Stimulated activated CD4-positive, alpha-beta T cell treated with anti-CD3 and anti-CD28 coated beads, Interleukin-1b, Interleukin-23, amount 100 ng/mL, for 1 hour (primary cell): ENCODE measurements at places on chromosomes 11 and 22.

DNA sequence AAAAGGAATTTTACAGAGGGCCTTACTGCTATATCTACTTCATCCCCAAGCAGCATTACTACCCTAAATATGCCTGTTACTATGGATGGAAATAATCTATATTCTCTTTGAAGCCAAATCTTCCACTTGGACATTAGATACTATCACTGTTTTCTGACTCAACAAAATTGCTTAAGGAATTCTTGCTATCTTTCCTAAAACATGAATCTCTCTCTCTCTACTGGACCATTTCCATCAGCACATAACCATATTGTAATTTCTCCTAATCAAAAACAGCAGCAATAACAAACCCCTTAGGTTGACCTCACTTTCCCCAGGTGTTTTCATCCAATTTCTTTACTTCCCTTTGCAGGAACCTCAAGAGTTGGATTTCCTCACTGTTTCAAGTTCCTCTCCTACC, 67.9 kb upstream of the BLID start:
- DNase-seq = no peak

- DNase-seq = no peak
These were observed 46.4 kb downstream of the RAB30 start for GRCh38 chr11:83025267-83025704.

- DNase-seq = no peak
These were observed at the start of gene NR1H3 for GRCh38 chr11:47257517-47258316. TSS of gene NR1H3 (plus strand) at chr11:47257996. CDS start at chr11:47259217, 1,221 bp downstream.

DNA sequence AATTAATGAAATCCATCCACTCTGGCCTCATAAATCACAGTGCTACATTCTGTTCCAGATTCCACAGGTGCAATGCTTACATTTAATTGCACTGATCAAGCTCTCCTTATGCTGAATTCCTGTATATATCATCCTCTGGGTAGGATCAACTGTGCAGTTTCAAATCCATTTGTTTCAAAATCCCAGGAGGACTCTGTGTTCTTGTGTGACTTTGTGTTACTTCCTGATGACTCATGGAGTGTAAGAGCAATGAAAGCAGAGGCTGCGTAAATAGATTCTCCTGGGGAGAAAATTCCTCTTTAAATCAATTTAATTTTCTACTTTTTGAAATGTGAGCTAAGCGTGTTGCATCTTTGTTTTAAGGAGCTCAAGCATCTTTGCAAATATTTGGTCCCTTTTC, 752.7 kb downstream of the METTL15 start:
- DNase-seq = no peak

DNA sequence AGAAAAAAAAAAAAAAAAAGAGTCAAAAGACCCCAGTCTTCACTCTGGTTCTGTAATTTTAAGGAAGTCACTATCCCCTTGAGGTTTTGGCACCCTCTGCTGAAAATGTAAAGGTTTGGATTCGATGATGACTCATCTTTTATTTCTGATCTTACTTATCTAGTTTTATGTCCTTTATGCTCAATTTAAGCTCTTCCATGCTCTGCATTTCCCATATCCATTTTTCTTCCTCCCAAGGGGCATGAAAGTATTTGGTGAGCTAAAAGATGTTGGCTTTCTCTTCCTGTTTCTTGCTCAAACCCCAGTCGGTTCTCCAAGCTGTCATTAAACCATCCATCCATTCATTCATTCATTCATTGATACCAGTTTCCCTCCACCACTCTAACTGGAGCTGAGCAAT, 61.0 kb upstream of the CDON start:
- DNase-seq = no peak

GRCh38 chr22:46991666-46992065, 229.2 kb downstream of the TBC1D22A start:
- DNase-seq = no peak

DNA sequence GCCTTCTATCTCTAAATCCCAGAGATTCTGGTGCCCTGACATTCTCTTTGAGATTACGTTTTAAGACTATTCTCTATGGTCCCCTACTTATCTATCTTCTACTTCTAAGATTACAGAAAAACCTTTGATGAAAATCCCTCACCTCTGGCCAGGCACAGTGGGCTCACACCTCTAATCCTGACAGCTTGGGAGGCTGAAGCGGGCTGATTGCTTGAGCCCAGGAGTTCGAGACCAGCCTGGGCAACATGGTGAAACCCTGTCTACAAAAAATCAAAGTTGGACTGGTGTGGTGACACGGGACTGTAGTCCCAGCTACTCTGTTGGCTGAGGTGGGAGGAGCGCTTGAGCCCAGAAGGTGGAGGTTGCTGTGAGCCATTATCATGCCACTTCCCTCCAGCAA, 14.4 kb downstream of the NUP98 start:
- no peak for DNase-seq

DNA sequence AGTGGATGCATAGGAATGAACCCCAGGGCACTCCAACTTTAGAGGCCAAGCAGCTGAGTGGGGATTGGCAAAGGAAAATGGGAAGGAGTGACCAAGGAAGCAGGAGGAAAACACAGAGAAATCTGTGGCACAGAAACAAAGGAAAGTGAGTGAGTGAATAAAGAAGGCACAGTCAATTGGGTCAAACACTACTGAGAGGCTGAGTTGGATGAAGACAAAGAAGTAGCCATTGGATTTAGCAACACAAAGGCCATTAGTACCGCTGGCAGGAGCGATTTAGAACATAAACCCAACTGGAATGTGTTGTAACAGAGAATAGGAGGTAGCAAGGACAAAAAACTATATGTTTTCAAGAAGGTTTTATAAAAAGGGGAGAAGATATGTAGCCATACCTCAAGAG, 6.6 kb upstream of the NXPE1 start:
- no peak for DNase-seq

- DNase-seq = no peak
These were observed 223.4 kb upstream of the PITPNB start for GRCh38 chr22:28142361-28142961.

- no peak for DNase-seq
These were observed 14.2 kb upstream of the MOB2 start for GRCh38 chr11:1500466-1501420.

DNA sequence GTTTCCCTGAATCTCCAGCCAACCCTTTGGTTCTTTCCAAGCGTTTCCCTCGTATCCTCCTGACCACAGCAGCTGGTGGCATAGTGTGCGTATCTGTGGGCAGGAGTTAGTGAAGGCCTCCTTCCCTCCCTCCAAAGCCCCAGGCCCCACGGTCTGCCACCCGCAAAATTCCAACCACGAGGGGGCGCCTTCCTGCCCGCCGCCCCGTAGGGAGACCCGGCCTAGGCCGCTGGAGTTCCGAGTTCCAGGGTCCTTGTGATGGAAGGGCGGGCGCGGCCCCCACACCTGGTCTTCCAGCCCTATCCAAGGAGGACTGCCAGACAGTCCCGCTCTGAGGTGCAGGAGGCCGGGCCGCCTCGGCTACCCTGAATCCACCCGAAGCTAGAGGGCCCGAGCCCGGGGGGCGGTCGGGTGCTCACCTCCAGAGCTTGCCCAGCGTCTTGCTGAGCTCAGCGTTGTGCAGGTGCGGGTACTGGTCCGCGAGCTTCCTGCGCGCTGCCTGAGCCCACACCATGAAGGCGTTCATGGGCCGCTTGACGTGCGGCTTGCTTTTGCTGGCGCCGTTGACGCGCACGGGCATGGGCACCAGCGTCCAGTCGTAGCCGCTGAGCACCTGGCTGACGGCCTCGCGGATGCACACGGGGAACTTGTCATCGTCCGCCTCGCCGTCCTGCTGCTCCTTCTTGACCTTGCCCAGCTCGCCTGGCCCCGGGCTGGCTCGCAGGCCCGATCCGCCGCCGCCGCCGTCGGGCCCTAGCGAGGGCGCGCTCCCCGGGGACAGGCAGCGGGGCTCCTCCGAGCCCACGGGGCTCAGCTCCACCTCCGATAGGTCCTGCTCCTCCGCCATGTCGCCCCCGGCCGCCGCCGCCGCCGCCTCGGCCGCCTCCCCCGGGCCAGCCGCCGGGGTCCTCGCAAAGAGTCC, 1.2 kb downstream of the SOX10 start:
- DNase-seq = no peak

DNA sequence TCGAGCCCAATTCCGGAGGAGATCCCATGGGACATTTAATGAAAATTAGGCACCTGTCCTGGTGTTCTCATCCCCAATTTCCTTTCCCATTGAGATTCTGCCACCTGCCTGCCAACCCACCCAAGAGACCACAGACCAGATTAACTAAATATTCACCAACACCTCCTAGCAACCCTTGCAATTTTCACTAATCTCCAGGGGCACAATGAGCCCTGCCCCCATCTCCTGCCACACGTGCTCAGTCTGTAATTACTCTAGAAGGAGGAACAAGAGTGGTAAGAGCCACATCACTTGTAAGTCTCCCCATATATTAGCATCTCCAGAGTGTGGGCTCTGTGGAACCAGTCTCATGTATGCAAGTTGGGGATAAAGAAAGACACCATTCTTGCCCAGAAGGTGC, 38.0 kb downstream of the IL18BP start:
- no peak for DNase-seq

DNA sequence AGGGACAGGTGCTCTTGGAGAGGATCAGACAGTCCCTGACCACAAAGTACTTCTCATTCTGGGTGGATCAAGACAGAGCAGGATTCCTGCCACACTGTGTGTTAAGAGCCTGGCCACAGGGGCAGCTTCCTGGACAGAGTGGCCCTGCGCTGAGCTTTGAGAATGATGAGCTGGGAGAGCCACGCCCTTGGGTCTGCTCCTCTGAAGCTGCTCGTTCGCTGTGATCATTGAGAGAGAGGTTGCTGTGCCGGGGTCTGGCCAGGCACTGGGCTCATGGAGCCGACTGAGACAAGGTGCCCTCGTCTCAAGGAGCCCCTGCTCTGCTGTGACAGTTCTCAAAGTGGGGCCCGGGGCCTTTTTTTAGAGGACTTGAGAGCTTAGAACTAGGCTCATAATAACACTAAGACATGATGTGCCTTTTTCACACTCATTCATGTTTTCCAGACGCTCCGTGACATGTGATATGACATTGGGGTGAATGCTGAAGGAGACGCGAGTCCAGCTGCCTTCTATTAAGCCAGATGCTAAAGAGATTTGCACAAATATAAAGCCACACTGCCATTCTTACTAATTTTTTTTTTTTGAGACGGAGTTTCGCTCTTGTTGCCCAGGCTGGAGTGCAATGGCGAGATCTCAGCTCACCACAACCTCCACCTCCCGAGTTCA, 1.6 kb upstream of the MFRP start:
- no peak for DNase-seq

DNA sequence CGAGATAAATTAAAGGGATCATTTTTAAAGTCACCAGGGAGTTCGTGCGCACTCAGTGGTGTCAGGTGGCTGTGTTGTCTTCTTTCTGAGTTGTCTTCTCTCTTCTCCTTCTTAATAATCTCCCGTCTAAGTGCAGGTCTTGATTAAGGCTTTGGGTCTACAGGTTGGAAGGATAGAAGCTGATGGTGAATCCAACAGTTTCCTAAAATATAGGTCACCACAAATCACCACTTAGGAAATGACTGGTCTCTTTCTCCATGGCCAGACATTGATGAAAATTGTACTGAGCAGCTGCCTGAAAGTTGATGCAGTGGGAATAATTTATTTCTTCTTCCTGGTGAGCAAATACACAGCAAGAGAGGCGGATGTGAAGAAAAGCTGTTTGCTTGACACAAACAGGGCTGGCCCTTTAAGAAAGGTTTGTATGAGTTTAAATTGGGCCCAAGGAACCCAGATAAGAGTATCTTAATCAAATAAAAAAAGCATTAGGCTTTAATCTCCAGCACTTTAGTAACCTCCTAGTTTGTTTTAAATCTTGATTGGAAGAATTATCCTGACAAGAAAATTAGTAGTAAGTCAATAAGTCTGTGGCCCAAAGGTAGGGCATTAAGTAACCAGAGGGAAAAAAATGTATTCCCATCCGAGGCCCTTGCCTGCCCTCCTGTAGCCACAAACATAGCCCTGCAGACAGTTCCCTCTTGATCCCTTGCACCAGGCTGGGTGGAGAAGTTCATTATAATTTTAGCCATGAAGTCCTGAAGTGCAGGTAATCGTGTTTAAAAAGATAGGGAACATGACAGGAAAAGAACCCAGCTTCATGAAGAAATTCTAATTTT, 245.8 kb downstream of the KIRREL3 start:
- DNase-seq = no peak

DNA sequence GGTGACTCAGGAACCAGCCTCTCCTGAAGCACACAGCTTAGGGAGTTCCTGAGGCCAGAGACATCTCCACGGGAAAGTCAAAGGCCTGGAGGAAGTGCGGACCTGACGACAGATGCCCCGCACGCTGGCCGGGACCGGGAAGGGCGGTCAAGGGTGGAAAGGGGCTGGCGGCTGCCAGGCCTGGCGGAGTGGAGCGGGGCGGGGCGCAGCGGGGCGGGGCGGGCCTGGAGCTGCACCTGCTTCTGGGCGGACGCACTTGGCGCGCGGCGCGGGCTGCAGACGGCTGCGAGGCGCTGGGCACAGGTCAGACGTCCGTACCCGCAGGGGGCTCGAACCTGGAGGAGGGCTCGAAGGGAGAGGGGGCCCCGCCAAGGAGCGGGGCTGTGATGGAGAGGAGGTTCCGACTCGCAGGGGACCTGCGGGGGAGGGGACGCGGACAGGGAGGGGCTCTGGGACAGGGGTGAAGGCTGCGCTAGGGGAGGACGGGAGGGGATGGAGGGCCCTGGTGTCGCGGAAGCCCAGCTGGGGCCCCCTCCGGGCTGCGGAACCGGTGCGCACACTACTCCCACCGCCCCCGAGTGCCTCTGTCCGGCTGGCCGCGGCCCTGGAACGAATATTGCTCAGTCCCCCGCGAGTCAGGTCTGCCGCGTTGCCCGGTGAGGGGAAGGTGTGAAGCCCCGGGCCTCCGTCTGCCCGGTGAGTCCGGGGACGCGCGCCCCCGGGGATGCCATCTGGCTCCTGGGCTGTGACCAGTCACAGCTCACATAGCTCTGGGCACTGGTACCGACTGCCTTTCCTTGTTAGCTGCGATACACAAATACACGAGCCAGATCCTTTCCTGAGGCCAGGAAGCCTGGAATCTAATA, at the start of gene TMEM45B:
Gene TMEM45B (plus strand): TSS at position 253 of the 866 bp plus-strand sequence. CDS start 36,635 bp downstream, outside the sequence.
- no peak for DNase-seq

DNA sequence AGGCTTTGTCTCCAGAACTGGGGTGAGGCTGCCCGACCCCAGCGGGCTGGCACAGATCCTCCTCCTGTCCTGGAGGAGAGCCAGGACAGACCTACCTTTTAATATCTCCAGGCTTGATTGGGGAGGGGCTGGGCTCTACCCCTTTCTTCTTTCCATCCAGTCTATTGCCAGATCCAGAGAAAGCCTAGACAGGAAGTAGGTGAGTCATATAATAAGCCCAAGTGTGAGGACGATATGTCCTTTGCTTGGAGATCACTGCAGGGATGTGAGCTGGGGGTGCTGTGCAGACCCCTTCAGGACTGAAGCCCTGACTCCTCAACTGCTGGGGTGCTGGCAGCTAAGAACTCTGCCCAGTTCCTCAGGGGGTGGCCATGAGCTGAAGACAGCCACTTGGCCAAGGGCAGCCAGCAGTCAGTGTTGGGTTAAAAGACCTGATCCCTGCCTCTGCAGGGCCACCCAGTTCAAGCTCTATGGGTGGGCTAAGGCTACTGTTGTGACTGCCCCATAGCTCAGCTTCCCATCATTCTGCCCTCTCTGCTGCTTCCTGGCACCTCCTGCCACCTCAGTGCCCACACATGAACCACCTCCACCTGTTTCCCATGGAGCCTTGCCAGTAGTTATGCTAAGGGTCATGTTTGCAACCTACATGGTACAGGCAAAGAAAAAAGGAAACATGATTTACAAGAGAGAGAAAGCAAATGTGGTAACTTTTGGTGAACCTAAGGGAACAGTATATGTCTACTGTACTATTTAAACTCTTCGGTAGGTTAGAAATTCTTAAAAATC, 8.3 kb upstream of the C22orf39 start:
- no peak for DNase-seq
